A673 (cell line): ENCODE measurements at places on chromosomes 2 and 18.

- no peak for DNase-seq
- no peak overlapping the region for H3K4me3 ChIP-seq
Observed at GRCh38 chr2:101310090-101310833, 1.8 kb upstream of the RNF149 start.

DNA sequence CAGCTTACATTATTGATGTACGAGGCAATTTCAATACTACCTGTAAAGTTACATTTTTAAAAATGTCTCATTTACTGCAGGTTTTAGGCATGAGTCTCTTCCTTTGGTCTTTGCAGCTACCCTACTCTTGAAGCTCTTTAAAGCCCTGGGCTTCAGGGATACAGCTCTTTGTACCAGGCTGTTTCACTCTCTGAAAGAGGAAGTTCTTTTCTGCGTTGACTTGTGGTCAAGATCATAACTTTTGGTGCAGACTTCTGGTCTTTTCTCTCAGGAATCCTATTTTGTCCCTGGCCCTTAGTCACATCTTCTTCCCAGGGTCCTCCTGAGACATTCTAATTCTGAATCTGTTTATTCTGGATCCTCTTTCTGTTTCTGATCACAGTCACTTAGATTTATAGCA is 16.6 kb upstream of the HRH4 start:
- H3K27me3 ChIP-seq, result no peaks in the 10 kb centered on the region
- no peak overlapping the region for H3K4me3 ChIP-seq
- DNase-seq, result no peak
- H3K36me3 ChIP-seq, result peaks cover 74% of the 10 kb centered on the region

GRCh38 chr18:9055185-9055584 is 47.3 kb upstream of the NDUFV2 start:
- H3K27me3 ChIP-seq, result no peaks in the 10 kb centered on the region
- no peak overlapping the region for H3K27ac ChIP-seq
- peak; percentile 36 for DNase-seq
- H3K4me3 ChIP-seq, result no peak overlapping the region
- H3K36me3 ChIP-seq, result no peaks in the 10 kb centered on the region

- H3K27ac ChIP-seq, result no peak overlapping the region
- H3K36me3 ChIP-seq, result no peaks in the 10 kb centered on the region
- no peak overlapping the region for H3K4me3 ChIP-seq
- no peak for DNase-seq
- H3K4me1 ChIP-seq, result no peaks in the 10 kb centered on the region
- no peaks in the 10 kb centered on the region for H3K27me3 ChIP-seq
Observed at GRCh38 chr2:218187296-218188015, 20.7 kb upstream of the CXCR1 start.

GRCh38 chr18:70405052-70405451 is 116.2 kb downstream of the SOCS6 start:
- no peak overlapping the region for H3K27ac ChIP-seq
- no peaks in the 10 kb centered on the region for H3K27me3 ChIP-seq
- no peaks in the 10 kb centered on the region for H3K36me3 ChIP-seq
- DNase-seq, result no peak

- H3K4me1 ChIP-seq, result peaks cover 20% of the 10 kb centered on the region
- H3K4me3 ChIP-seq, result no peak overlapping the region
- no peaks in the 10 kb centered on the region for H3K27me3 ChIP-seq
- H3K27ac ChIP-seq, result peak overlapping the region; percentile 58
- DNase-seq, result peak; percentile 44
Observed at GRCh38 chr18:61992923-61993322, 100.1 kb upstream of the RNF152 start.

DNA sequence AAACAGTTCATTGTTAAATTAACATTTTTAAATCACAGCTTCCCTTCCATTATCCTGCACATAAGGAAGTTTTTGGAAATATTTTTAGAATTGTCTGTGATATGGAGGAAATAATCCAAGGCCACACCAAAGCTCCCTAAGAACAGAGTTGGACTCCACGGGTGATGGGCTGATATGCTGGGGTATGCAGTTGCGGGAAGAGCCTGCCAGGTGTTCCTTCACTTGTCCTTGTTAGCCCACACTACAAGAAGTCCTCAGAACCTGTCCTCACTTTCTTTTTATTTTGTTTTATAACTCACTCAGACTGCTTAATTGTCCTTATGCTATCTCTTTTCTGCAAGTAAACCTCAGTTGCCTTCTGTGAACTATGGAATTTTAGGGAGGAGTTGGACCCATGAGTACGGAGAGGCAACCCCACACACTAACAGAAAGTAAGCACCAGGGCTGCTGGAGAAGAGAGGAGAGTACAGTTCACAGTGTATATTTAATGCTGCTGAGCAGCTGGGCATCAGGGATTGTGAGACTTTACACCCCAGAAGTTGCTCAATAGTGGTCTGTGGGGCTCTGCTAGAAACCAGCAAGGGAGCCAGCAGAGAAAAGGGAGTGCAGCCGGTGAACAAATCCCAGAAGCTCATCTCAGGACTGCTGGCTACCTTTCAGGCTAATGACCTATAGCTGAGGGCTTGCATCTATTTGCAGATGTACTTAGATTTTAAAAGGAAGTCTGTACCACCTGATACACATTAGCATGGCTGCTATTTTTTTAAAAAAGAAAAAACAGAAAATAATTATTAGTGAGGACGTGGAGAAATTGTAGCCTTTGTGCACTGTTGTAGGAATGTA is 280.1 kb upstream of the STON1 start:
- no peaks in the 10 kb centered on the region for H3K36me3 ChIP-seq
- DNase-seq, result no peak
- no peak overlapping the region for H3K27ac ChIP-seq
- no peaks in the 10 kb centered on the region for H3K27me3 ChIP-seq

- no peak overlapping the region for H3K4me3 ChIP-seq
- H3K36me3 ChIP-seq, result no peaks in the 10 kb centered on the region
- DNase-seq, result no peak
- no peaks in the 10 kb centered on the region for H3K27me3 ChIP-seq
- no peak overlapping the region for H3K27ac ChIP-seq
- H3K4me1 ChIP-seq, result no peaks in the 10 kb centered on the region
Observed at GRCh38 chr2:105607920-105608504, 136.7 kb upstream of the NCK2 start.

GRCh38 chr2:181790716-181791649 is 100.5 kb upstream of the ITPRID2 start:
- no peaks in the 10 kb centered on the region for H3K36me3 ChIP-seq
- DNase-seq, result peak; percentile 74
- H3K4me1 ChIP-seq, result peaks cover 9% of the 10 kb centered on the region
- H3K4me3 ChIP-seq, result no peak overlapping the region

DNA sequence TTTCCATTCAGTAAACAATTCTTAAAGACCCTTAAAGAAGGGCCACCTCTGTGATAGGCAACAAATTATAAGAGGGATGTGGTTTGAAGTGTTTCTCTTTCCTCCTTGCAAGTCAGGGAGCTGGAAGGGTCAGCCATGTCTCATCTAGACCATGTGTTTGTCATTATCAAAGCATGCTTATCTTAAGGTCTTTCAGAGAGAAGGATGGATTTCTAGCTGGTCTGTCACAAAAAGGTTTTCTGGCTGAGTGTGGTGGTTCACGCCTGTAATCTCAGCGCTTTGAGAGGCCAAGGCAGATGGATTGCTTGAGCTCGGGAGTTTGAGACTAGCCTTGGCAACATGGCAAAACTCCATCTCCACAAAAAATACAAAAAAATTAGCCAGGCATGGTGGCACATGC is 59.2 kb upstream of the PEX13 start:
- H3K27ac ChIP-seq, result no peak overlapping the region
- H3K4me3 ChIP-seq, result no peak overlapping the region
- H3K27me3 ChIP-seq, result no peaks in the 10 kb centered on the region
- no peak for DNase-seq
- H3K4me1 ChIP-seq, result no peaks in the 10 kb centered on the region

DNA sequence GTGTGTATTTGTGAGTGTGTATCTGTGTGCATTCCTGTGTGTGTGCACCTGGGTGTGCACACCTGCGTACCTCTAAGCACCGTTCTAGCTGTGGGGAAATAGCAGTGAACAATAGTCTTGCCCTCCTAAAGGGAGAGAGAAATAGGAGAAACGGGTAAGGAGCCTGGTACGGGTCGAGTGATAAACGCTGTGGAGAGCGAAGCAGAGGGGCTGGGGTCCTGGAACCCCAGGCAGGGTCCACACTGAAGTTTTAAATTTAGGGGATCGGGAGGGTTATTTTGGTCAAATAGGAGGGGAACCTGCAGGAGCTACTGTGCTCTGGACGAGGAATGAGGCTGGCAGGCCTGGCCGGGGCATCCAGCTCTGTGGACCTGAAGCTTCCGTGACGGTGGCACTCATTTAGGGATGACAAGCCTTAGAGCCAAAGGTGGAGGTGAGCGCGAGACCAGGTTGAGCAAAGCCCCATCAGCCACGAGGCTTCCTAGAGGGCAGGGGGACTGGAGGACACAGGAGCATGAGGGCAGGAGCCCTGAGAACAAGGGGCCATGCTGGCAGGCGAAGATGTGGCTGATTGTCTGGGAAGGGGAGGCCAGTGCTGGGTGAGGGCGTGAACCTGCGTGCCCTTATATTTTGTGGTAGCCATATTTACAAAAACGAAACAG is 188.0 kb downstream of the RTP5 start:
- no peaks in the 10 kb centered on the region for H3K4me1 ChIP-seq
- H3K4me3 ChIP-seq, result no peak overlapping the region
- no peaks in the 10 kb centered on the region for H3K27me3 ChIP-seq
- DNase-seq, result no peak
- H3K36me3 ChIP-seq, result no peaks in the 10 kb centered on the region

DNA sequence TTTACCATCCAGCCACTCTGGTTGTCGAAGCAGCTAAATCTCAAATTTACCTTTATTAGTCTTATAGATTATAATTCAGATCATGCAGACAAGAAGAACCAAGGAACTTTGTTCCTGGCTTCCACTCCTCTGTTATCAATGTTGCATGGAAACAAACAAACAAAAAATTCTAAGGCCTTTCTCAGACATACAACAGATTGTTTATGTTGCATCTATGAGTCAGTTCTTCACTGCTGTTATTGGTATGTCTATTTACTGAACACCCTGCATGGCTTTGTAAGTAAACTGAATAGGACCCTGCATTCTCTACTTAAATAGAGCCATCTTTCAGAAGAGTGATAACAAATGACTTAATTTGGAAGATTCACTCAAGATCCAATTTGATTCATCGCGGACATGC is 1.6 kb upstream of the ANKRD44 start:
- peaks cover 16% of the 10 kb centered on the region for H3K4me1 ChIP-seq
- H3K27me3 ChIP-seq, result no peaks in the 10 kb centered on the region
- H3K36me3 ChIP-seq, result no peaks in the 10 kb centered on the region
- no peak overlapping the region for H3K27ac ChIP-seq
- H3K4me3 ChIP-seq, result no peak overlapping the region
